Mammary epithelial cell (primary cell): ENCODE measurements at places on chromosomes 12 and 14.

DNA sequence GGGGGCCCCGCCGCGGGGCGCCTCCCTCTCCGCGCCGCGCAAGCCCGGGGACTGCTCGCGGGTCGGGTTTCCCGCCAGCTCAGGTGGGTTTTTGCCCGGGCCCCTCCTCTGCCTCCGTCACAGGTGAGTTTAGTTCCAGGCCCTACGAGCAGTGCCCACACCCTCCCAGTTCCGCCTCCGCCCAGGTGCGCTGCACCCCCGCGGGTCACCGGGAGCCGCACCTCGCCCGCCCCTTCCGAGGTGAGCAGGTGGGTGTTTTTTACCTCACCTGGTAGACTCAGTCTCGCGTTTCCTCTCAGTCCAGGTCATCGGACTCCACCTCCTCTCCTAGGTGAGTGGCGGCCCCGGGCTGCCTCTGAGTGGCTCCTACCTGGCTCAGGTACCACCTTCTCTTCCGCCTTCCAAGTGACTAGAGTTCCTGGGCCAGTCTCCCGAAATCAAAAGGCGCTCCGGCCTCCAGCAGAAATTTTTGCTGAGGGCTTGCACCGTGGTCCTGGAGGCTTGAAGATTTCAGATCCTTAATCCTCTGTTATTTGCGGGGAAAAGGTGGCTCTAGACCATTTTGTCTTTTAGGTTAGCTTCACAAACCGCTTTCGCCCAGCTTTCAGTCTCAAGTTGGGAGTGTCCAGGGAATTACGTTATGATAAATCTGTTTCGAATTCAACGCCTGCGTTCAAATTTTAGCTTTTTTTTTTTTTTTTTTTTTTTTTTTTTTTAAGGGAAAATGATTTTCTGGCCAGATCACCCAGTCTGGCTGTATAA lies at the start of gene TMEM30B:
TMEM30B (minus strand) TSS at position 153 of the 762 bp plus-strand sequence. CDS start 191 bp downstream, outside the sequence.
- peak; percentile 87 for DNase-seq

GRCh38 chr14:31559939-31560338 lies 1.3 kb upstream of the NUBPL start:
- DNase-seq: no peak

DNA sequence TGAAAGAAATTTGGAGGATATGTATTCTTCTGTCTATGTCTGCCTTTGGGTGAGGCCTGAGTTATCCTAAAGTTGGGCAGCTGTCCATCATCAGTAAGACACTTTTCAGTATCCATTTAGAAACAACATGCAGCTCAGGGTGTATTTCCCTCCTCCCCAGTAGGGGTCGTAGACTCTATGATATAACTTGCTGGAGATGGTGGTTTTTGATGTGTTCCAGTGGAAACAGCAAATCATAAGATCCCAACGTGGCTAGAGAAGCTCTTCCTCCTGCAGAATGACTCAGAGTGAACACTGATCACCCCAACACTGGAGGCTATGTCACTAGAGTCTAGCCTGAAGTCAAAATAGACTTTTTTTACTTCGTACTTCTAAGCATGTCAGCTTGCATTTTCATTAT lies 331.6 kb upstream of the STXBP6 start:
- no peak for DNase-seq

GRCh38 chr14:28773861-28774691 lies 7.5 kb downstream of the FOXG1 start:
- DNase-seq: no peak
